NCI-H1092 treated with DMSO at 0.1 percent for 48 hours (cell line): ENCODE measurements at places on chromosomes 12 and 14.

GRCh38 chr12:108667349-108667748 lies 33.7 kb upstream of the SELPLG start:
- no peak for DNase-seq

- DNase-seq = no peak
These were observed 414.8 kb upstream of the LMO3 start for GRCh38 chr12:17020765-17021164.

- peak; percentile 74 for DNase-seq
These were observed 918 bp downstream of the LIN7A start for GRCh38 chr12:80936642-80937390.

GRCh38 chr12:50745861-50746260 lies 18.0 kb upstream of the ATF1 start:
- no peak for DNase-seq

GRCh38 chr12:31597066-31597465 lies 6.1 kb upstream of the DENND5B start:
- no peak for DNase-seq

DNA sequence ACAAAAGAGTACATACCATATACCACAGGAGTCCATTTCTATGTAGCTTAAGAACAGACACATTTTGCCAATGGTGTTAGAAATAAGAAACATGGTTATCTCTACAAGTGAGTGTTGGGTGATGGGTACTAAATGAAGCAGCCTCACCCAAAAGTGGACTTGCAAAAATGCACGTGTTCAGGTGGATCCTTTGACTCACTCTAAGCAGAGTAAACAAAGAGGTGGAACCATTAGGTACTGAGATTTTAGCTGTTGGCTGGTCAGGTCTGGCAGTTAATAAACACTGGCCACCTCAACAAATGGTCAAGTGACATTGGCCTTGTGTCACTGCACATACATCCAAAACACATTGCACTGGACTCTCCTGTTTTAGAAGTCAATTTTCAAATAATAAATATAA lies 27.6 kb downstream of the EVL start:
- DNase-seq = no peak

DNA sequence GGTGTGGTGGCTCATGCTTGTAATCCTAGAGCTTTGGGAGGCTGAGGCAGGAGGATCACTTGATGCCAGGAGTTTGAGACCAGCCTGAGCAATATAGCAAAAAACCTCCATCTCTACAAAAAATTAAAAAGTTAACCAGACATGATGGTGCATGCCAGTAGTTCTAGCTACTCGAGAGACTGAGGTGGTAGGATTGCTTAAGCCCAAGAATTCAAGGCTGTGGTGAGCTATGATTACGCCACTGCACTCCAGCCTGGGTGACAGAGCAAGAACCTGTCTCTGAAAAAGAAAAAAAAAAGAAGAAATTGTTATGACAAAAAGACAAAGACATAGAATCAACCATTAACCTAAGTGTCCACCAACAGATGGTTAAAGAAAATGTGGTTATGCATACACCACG lies 2.1 kb upstream of the ATP23 start:
- no peak for DNase-seq

DNA sequence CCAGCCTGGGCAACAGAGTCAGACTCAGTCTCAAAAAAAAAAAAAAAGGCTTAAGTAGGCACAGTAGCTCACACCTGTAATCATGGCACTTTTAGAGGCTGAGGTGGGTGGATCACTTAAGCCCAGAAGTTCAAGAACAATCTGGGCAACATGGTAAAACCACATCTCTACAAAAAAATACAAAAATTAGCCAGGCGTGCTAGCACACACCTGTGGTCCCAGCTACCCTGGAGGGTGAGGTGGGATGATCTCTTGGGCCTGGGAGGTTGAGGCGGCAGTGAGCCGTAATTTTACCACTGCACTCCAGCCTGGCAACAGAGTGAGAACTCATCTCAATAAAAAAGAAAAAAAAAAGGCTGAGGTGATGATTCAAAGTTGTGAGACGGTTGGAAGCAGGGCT lies 9.1 kb upstream of the RESF1 start:
- no peak for DNase-seq

GRCh38 chr12:122106843-122107242 lies 28.3 kb downstream of the MLXIP start:
- peak; percentile 65 for DNase-seq

DNA sequence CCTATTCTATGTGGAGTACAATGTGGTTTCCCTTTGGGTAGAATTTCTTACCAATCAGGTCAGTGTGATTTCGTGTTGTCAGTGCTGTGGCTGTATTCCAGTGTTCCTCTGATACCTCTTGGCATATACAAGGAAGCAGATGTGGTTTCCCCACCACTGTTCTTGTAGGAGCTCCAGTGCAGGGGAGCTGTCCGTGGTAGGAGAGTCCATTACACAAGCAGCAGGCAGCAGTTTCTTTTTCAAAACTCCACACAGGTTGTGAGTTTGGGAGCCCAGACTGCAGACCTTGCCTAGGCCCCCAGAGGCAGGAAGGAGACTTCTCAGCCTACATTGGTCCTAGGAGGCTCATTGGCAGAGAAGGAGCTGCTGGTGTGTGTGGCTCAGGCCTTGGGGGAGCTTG lies 452.8 kb downstream of the AACS start:
- no peak for DNase-seq

DNA sequence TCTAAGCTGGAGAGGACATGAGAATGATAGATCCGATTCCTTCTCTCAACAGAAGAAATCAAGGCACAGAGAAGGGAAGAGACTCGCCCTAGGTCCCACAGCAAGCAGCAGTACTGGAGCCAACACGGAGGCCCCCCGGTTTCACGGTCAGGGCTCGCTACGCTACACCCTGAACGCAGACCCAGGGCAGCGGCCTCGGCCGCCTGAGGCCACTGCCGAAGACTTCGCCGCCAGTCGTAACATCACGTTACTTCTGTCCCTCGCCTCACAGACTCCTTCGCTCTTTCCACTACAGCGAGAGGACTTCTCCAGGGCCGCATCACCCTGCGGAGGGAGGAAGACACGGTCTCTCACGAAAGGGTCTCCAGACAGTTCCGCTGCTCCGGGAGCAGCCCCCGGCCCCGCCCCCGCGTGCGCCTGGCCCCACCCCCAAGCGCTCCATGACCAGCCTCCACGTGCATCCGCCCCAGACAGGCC lies 411 bp upstream of the DCAF4 start:
- no peak for DNase-seq

- DNase-seq = no peak
These were observed 129.8 kb downstream of the PTPRB start for GRCh38 chr12:70507442-70507841.

DNA sequence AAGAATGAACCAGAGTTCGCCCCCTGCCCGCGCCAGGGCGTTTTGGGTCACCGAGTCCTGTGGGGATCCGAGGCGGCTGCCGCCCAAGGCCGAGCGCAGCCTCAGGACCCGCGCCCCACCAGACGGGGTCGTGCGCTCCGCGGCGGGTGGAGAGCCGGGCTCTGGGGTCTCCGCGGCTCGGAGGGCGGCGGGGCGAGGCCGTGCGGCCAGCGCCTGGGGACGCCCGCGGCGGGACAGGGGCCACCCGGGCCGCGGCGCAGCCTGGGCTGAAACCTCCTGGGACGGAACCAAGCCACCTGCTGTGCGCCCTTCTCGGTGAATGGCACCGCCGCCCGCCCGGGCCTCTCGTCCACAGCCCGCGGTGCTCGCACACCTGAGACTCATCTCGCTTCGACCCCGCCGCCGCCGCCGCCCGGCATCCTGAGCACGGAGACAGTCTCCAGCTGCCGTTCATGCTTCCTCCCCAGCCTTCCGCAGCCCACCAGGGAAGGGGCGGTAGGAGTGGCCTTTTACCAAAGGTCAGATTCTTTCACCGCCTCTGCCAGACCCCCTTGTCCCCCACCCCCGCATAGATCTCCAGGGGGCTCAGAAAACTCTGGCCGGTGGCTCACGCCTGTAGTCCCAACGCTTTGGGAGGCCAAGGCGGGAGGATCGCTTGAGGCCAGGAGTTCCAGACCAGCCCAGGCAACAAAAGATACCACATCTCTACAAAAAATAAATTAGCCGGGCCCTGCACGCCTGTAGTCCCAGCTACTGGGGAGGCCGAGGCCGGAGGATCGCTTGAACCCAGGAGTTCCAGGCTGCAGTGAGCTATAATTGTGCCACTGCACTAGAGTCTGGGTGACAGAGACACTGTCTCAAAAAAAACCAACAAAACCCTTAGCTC lies 901 bp downstream of the B3GNT4 start:
- no peak for DNase-seq

GRCh38 chr12:98645572-98646067 lies 530 bp downstream of the APAF1 start:
- no peak for DNase-seq

DNA sequence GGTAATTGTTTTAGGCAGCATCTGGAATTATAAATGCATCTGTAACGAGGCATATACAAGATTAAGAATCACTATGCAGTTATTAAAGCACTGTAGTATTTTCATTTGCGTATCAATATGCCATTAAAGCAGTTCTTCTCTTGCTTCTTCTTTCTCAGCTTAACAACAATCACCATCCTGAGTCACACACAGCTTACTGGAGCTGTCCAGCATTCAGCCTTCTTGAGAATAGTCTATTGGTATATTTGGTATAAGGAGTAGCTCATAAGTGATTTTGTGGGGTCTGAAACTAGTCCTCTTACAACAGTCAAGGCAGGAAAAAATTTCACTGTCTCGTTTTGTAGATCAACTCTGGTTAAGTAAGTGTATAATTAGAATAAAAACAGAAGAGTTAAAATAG lies 523.0 kb upstream of the FOXG1 start:
- peak; percentile 9 for DNase-seq
